ENCODE measurements at places on chromosomes 5 and 9. TPM values are rescaled to one million over a fixed set of nuclear protein-coding genes. Genes with fewer than 3 reads are reported as not detected.

IFT74 gene
- total RNA-seq, result 14.9 TPM

GRCh38 chr5:61328791-61329549 lies 3.1 kb upstream of the ZSWIM6 start:
- no peak for DNase-seq

- DNase-seq, result no peak
These were observed 28.7 kb upstream of the ECM2 start for GRCh38 chr9:92564504-92564903.

GRCh38 chr5:33091571-33092363 lies 349.0 kb upstream of the TARS1 start:
- DNase-seq, result no peak

DNA sequence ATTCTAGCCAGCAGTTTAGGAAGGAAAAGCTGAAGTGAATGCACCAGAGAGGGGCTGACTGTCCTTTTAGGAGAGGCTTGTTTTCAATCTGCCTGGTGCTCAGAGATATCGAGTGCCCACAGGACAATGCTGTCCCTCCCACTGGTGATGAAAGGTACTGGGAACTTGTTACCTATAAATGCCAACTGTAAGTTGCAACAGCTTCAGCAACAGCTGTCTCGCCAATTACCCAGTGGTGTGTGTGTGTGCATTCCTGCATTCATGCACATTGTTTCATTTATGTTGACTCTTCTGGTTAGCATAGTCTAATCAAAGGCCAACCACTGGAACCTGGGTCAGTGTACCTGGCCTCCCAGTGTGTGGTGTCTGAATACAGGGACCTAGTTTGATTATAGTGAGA lies 161.1 kb downstream of the CSNK1G3 start:
- DNase-seq, result no peak

DNA sequence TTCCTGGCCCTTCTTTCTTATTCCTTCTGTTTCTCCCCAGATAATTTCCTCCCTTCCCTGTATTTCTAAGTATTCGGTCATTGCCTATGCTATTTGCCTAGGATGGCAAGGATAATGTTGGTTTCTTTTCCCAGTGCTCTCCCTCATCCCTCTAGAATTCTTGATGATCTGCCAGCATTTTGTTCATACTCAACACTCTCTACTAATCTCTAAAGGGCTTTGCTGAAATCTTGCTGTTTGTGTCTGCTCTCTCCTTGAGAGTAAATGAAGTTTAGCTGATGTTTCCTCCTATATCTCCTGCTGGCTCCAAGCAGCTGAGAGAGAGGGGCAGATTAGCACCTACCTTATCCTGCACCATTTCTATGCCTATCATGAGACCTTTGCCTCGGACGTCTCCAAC lies 38.1 kb downstream of the AGXT2 start:
- DNase-seq, result no peak

FRMD3 gene
- 32.4 TPM for total RNA-seq

DNA sequence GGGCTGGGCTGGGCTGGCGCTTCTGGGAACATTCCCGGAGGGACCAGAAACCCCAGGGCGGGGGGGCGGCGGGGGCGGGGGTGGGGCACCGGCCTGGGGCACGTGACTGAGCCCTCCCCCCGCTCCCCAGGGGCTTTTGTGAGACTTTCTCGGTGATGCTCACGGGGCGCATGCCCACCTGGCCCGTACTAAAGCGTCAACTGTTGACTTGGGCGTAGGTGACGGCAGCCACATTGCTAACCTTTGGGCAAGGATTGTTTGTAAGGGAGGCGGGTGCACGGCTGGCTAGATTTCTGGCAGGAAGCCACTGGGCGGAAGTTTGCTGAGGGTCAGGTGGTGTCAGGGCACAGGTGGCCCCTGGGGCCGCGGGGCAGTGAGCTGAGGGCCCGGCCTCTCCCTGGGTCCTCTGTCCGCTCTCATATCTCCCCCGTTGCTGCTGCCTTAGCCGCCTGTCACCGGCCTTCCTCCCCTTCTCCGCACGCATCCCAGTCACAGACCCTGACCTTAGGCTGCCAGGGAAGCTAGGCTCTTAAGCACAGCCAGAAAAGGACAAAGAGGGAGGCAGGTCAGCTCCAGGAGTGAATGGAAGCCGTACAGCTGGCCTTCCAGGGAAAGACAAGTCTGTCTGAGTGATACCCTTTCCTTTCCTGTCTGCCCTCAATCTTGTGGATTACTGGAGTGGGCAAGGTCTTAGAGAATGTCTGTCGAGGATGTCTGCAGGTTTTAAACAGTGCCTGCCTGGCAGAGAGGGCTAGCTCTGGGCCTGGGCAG lies 812 bp downstream of the CACFD1 start:
- DNase-seq, result peak; percentile 91

GRCh38 chr9:132241840-132242620 lies 80.2 kb downstream of the NTNG2 start:
- peak; percentile 59 for DNase-seq

DNA sequence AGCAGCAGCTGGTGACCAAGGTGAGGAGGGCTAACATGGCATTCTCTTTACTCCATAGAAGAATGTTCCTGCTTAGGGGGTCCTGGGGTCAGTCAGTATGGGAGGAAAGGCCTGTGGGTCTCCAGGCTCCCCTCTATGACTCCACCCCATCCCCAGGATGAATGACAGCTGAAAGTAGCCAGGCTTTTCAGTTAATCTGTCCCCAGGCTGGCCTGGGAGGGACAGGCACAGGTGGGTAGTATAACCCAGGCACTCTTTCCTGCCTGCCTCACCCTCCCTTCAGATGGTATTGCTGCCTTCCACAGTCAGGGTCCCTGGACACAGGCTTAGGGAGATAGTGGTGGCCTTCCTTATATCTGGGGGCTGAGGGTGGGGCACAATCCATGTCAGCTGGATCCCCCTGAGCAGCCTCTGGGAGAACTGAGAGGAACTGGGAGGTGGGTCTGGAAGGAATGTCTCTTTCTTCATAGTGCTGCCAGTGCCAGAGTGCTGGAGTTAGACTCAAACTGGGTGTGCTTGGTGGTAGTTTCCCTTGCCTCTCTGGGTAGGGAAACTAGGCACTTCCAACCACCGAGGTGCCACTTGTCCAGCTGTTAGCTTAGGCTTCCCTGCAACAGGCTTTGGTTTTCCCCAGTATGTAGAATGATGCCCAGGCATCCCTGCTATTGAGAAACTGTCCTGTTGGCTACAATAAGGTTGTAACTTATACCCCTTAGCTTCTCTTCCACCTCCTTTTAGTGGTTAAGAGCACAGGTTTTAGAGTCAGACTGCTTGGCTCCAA lies 27.8 kb downstream of the LARP1 start:
- no peak for DNase-seq

SLC6A7 gene
- 30.4 TPM for total RNA-seq

DNA sequence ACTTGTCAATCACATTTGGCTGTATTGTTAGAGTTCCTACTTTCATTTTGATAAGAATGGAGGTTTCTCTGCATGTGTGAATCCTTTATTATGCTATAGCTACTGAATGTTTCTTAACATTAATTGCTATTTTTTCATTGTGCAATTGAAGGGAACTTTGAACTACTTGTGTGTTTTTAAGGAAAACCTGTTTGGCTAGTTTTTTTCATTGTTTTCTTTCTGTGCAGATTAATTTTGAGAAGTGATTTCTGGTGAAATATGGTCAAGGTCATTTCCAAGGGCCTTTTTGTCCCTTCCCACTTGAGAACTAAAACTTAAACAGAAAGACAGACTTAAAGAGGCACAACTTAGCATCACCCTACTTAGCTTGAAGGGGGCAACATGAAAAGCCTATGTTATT lies 1309.2 kb upstream of the WWC1 start:
- DNase-seq, result no peak

GRCh38 chr5:135040034-135040332 lies 6.0 kb upstream of the PITX1 start:
- DNase-seq, result no peak

DNA sequence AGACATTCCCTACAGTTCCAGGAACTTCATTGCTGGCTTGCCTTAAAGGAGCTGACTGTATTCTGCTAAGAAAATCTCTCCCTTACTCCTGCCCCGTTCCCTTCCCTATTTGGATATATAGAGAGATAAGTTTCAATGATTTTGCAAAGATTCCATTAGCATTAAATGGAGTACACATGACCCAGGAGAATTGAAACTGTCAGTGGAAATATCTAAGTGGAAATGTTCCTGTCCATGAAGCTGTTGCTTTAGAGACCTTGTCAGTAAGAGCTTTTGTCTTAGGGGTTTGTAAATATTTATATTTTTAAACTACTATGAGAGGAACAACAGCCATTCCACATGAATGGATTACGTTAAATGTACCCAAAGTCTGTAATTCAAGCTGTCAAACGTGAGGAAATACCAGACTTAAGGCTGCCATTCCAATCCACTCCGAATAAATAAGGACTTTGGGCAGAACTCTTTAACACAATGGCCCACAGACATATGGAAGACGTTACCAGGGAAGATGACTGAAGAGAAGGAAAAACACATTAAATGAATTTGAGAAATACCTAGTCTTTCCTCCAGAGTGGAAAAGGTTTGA lies 387.1 kb upstream of the PAPPA start:
- no peak for DNase-seq

GRCh38 chr5:72064801-72065570 lies 42.3 kb upstream of the MAP1B start:
- DNase-seq, result no peak

PALM2AKAP2 gene
- 2.7 TPM for total RNA-seq

PRDM12 gene
- not detected for total RNA-seq

- DNase-seq, result no peak
These were observed 84.6 kb downstream of the HRH2 start for GRCh38 chr5:175742290-175742994.

DNA sequence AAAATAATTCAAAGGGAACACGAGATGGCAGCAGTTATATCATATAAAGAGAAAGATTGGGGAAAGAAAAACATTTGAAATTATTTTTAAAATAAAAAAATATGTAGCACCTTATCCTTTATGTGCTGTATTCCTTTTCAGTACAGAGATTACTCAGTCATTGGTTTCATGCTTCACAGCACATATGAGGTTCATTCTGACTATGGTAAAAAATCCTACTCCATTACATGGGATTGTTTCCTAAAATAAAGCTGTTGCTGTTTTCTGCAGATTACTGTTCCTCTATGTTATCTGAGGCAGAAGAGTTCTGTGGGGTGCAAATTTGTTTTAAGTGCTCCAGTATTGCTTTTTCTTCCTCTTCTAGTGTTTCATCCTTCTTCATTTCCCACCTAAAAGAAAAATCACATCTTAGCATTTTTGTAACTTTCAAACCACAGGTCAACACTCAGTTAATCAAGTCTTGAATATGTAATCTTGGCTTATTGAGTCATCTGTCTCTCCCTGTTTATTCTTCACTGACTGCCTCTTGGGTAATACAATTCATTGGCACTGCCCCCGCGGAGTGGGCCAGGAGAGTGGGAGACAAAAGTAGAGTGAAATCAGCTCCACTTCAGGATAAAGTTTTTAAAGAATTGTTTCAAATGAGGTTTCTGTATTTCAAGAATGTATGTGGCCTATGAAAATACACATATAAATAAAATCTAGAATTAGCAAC lies 412.5 kb upstream of the POU5F2 start:
- DNase-seq, result no peak

CDX1 gene
- 323 TPM for total RNA-seq

DNA sequence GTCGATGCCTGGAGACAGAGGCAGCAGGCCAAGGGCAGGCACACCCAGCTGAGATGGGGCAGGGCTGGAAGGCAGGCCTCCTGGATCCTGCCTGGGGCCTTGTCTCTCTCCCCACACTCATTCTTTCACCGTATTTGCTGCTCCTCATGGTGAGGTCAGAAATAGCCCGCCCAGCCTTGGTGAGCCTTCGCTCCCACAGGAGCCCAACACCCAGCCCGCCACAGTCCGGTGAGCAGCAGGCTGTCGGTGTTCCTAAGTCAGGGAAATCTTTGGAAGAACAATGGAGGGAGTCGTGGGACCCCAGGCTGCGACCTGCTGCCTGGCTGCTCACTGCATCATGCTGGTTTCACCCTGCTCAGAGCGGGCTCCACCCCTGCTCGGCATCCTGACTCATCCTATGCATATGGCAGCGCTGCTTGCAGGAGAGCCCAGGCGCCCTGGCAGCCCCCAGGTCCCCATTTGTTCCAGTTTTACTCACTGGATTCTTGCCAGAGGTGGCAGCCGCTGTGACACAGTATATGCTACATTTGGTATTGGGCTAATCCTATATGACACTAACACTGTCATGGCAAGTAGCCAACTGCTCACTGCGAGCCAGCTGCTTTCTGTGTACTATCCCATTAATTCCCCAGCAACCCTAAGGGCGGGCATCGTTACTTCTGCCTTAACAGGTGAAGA lies 53.2 kb upstream of the NCS1 start:
- no peak for DNase-seq

TAF1L gene
- not detected for total RNA-seq

- DNase-seq, result no peak
These were observed 71.0 kb downstream of the SMARCA2 start for GRCh38 chr9:2086116-2086515.

- DNase-seq, result no peak
These were observed 119.5 kb downstream of the ANXA1 start for GRCh38 chr9:73270967-73271721.

DCTN4 gene
- total RNA-seq, result 44.6 TPM

PAX5 gene
- 0.59 TPM for total RNA-seq

- no peak for DNase-seq
These were observed 86.3 kb downstream of the S1PR3 start for GRCh38 chr9:89077519-89077918.

SPIN1 gene
- 57.5 TPM for total RNA-seq

DNA sequence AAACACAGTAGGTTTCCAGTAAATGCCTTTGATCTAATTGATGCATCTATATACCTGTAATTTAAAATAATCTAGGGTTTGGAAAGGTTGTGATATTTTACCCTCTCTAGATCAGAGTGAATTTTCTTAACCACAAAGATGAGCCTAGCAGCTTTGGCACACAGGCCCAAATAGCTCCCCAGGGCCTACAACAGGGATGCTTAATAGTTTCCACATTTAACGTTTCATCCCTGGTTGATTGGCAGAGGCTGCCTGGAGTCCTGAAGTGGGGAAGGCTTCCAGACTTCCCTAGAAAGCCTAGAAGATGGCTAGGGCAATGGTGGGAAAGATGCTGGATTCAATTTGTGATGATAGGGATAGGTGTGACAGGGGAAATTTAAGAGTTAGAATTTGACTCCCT lies 206.6 kb downstream of the NSG2 start:
- no peak for DNase-seq

GRCh38 chr5:38286002-38286401 lies 27.6 kb downstream of the EGFLAM start:
- DNase-seq, result no peak

DNA sequence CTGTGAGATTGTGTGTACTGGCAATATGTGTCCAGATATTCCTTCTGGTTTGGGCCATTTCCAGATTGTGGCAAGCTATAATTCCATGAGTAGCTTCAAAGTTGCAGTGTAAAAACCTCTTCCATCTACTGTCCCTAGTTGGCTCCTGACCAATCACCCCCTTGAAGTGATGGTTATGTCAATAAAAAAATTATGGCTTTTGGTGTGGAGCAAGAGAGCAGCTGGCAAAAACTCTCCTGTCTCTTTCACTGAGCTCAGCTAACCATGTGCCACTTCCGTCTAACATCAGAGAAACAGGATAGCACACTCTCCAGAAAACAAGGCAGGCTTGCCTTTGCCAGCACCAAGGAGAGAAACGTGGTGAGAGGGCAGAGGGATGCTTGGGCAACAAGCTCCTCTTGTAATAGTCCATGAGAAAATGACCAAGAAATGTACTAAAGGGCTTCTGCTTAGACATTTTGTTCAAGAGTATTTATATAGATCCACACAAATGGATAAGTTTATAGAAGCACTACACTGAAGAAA lies 914.4 kb upstream of the SEMA6A start:
- DNase-seq, result no peak

OLFML2A gene
- total RNA-seq, result 3.3 TPM

- no peak for DNase-seq
These were observed 90.9 kb upstream of the BOD1 start for GRCh38 chr5:173707392-173707791.

INSL4 gene
- total RNA-seq, result not detected

All from left colon (tissue), 2 donors.